KBM-7 (cell line): ENCODE measurements at places on chromosomes 2 and 18.

DNA sequence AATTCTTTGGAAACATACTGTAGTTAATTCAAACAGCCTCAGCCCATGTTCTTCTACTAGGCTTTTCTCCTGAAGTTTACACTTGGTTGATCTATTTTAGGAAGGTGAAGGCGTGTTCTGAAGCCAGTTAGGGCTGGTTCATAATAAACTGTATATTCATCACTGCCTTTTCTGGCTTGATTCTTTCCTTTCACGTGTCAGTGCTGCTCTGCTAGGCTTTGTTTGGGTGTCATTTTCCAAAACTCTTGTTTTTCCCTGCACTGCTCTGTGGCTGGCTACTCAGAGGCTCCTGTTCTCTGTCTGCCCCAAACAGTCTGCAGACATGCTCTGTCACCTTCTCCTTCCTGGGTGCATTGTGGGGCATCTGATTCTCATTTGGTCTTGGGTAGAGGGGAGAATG lies 136.1 kb downstream of the PARD3B start:
- no peak for DNase-seq

DNA sequence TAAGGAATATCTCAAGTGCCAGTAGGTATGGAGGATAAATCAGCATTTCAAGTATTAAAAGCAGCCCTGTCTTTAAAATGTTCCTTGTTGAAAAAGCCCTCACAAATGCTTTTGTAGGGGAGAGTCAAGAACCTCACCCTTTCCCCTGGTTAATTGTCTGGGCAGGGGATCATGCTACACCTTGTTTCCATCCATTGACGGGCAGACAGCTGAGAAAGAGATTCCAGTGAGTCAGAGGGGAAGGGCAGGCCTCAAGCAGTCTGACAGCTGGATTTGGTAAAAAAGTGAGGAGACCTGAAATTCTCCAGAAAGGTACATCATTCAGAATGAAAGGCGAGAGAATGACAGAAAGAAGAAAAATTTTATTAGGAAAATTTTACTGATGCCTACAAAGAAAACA lies 203.2 kb upstream of the CYP26B1 start:
- no peak for DNase-seq

DNA sequence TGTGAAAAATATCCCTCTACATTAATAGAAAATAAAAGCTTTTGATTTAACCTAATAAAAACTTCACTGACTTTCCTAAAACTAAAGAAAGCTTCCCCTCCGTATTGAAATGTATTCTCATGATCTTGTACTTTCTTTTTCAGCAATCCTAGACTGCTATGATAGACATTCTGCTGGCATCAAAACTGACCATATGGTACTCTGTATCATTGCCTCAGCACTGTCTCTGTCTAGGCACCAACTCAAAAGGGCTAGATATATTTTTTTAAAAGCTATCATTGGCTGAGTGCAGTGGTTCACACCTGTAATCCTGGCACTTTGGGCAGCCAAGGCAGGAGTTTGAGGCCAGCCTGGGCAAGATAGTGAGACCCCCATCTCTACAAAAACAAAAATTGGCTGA lies 32.9 kb downstream of the CDKL4 start:
- DNase-seq = no peak

- no peak for DNase-seq
These were observed 97.2 kb downstream of the PID1 start for GRCh38 chr2:229173825-229174359.

DNA sequence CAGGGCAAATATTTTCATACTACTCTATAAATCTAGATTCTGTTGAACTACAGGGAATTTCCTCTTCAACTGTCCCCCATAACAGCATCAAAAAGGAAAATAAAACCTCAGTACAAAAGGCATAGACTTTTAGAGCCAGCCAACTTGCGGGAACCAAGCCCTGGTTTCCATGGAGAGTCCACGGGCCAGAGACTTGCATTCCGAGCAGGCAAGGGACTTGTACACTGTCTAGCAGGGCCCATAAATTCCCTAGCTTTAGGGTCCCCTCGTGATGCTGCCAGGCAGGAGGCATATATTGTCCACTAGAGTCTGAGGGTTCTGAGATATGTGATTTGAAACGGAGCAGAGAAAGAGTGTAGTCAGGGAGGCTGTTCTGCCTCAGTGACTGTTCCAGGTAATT lies 153.1 kb upstream of the SLC14A2 start:
- no peak for DNase-seq

- DNase-seq = no peak
These were observed 205.6 kb downstream of the TNS1 start for GRCh38 chr2:217797165-217797564.

DNA sequence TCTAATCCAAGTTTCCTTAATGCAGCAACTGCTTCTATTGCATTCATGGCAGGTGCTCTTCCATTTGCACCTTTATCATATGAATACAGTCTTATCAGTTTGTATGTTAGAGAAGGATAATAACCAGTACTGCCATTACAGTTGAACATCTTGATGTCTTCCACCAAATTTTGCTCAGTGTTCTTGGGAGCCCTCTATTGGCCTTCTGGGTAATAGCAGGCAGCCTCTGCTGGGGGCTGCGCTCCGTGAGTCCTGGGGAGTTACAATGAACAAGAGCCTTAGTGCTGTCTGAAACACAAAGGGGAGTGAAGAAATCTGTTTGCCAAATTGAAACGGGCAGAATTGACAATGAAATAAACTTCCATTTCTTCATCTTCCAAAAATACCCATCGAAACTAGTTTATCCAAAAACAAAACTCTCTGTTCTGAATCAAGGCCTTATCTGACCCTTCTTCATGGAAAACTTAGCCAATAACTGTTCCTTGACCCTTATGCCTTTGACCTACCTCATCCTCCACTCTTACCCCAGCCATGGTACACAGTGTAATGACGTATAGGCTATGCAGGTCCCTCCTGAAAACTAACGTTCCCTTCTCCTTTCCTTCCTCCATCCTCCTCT lies 79.9 kb downstream of the ALK start:
- DNase-seq = peak; percentile 35

DNA sequence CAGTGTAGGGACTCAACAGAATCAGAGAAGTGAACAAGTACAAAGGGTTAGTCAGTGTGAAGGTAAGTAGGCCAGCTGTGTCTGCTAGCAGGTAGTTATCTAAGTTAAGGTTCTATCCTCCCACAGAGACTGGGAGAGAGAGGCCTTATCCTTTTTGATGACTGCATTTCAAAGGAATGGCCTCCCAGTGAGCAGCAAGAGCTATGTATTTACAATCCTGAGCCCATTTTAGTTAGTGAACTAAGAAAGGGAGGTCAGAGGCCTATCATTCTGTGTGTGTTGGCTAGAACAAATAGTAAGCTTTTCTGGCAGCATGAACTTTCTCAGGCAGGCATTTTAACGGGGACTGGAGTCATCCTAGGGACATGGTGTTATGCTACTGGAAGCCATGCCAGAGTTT lies 182.9 kb downstream of the VWC2L start:
- DNase-seq = no peak

GRCh38 chr2:43217228-43218154 lies 8.9 kb downstream of the ZFP36L2 start:
- peak; percentile 68 for DNase-seq

DNA sequence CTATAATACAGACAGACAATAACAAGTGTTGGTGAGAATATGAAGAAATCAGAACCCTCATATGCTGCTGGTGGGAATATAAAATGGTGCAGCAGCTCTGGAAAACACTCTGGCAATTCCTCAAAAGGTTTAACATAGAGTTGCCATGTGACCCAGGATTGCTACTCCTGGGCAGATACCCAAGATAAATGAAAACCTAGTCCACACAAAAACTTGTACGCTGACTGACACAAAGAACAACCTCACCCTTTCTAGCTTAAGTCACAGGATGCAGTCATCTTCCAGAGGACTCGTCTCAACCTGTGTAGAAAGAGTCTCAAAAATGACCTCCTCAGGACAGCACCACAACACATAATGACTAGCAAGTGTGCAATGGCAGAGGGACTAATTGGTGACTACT lies 71.6 kb upstream of the ACAA2 start:
- no peak for DNase-seq

DNA sequence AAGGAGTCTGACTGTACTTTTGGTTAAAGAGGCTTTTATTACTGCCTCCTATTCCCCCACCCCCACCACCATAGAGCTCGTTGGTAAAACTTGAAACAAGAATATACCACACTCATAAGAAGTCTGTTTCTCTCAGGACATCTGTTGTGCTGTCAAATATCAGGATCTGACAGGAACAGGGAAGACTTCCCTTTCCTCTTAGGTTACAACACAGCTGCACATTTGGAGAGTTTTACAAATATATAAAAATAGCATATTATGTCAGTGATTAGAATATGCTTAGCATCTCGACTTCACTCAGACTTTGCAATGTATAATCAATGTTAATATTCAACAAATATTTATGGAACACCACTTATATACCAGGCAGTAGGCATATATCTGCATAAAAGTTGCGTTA lies 439.6 kb upstream of the REG3G start:
- no peak for DNase-seq

DNA sequence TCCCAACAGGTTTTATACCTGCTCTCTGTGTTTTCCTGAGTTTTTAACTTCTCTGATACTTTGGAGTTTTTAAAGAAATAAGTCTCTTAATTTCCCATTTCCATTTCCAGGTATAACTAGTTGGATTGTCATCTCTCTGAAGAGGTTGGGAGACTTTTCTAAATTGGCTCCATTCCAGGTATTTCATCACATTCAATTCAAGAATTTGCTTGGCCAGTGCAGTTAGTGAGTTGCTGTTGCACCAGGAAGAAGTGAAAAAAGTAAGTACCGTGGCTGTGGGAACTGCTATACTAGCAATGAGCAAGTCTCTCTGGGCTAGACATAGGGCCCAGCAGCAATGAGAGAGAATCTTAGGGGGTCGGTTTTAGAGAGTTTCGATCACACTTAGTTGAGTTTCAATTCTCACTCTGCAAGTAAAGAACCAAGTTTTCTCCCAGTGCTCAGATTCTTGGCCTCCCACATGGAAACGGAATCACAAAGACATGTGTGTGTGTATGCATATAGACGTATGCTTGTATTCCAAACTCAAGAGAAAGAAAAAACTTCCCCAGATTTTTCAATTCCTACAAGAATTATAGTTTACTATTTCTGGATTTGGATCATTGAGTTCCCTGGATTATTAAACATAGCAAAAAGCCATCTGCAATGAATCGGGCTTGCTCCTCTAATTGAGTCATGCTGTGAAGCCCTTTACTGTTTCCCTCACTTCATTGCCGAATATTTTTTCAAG lies 894.4 kb downstream of the BCL11A start:
- DNase-seq = no peak

DNA sequence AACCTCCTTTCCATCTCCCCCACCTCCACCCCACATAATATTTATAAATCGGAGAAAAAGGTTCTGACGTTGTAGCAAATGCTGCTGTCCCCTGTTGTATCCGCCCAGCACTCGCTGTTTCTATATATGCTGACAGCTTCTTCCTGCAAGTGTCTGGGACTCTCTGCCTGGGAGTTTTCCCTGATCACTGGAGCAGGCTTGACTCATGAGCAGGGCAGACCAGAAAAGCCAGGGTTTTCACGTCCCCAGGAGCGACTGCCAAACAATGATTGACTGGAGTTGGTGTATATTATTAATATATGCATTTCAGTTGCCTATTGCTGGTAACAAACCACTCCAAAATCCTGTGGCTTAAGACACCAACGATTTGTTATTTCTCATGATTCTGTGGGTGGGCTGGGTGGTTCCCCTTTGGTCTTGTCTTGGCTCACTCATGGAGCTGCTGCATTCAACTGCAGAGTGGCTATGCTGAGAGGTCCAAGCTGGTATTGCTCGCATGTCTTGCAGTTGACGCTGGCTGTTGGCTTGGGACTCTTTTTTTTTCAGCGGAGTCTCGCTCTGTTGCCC lies 21.2 kb upstream of the ASXL2 start:
- DNase-seq = no peak

DNA sequence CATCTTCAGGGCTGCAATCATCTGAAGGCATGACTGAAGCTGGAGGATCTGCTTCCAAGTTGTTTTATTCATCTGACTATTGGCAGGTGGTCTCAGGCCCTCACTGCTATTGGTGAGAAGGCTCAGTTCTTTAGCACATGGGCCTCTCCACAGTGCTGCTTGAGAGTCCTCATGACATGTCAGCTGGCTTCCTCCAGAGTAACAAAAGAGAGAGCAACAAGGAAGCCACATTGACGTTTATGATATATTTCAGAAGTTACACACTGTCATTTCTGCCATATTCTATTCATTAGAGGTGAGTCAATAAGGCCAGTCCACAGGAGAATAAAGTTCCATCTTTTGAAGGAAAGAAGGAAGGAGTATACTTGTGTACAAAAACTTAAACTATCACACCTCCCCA lies 7.9 kb upstream of the SIGLEC15 start:
- DNase-seq = no peak
